ENCODE measurements at places on chromosomes 3 and 15.

DNA sequence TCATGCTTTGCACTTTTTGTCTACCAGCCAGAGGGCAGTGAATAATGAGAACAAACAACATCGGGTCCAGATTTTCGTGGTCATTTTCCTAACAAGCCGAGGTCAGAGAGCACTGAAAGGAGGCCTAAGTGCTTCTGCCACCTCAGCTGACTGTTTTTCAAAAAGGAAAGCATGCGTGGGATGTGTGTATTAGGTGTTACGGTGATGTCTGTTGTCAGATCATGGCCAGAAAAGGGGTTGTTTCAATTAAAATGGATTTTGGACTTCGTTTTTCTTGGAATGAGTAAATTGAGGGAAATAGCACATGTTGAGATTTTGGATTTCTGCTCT, 99.5 kb downstream of the APBA2 start:
- DNase-seq: no peak

GRCh38 chr15:60928210-60928609, 300.9 kb downstream of the RORA start:
- no peak for DNase-seq

DNA sequence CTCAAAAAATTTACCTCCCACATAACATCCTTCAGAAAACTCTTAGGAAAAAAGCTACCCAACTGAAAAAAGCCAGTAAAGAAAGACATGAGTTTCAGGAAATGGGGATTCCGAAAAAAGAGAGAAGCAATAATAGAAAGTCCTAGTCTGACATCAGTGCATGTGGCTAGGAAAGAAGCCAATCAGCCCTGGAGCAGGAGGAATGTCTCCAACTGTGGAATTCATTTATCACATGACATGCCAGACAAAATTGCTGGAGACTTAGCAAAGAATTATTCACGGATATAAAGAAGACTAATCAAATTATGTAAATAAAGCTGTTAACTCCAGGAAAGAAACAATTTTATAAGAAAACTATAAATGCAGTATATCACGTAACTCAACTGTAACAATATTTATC, 258.9 kb upstream of the RARB start:
- no peak for DNase-seq

DNA sequence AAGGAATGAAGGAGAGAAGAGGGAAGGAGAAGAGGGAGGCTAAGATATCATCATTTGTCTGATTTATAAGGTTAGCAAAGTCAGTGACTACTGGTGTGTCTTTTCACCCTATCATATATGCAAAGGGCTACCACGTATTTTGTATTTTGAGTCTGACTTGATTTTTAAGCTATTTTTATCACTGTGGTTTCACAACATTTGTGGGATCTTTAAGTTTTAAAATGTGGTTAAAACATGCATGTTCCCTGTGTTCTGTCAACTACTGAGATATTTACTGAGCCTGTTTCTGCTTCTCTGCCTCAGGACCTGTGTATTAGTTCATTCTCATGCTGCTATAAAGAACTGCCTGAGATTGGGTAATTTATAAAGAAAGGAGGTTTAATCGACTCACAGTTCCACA, 22.5 kb upstream of the SPTSSB start:
- DNase-seq: no peak

DNA sequence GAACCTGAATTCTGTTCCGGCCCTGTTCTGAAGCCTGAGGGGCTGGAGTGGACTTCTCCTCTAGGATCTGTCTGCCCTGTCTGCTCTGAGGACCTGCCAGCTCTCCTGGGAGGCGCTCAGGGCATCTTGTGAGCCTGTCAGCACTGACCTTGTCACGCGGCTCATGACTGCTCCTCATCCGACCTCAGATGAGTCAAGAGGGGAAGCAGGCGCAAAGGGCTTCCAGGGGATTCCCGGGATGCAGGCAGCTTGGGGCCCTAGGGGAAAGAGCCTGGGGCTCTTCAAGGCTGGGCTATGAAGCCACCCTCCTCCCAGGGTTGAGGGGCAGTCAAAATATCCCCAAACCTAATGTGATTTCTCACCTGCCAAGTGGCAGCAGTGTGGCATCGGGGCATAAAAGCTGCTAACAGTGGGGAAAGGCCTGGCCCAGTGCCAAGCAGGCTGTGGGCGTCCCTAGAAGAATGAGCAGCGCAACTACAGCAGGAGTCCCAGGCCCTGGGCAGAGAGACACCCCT, 27.6 kb upstream of the ANKDD1A start:
- peak; percentile 80 for DNase-seq

DNA sequence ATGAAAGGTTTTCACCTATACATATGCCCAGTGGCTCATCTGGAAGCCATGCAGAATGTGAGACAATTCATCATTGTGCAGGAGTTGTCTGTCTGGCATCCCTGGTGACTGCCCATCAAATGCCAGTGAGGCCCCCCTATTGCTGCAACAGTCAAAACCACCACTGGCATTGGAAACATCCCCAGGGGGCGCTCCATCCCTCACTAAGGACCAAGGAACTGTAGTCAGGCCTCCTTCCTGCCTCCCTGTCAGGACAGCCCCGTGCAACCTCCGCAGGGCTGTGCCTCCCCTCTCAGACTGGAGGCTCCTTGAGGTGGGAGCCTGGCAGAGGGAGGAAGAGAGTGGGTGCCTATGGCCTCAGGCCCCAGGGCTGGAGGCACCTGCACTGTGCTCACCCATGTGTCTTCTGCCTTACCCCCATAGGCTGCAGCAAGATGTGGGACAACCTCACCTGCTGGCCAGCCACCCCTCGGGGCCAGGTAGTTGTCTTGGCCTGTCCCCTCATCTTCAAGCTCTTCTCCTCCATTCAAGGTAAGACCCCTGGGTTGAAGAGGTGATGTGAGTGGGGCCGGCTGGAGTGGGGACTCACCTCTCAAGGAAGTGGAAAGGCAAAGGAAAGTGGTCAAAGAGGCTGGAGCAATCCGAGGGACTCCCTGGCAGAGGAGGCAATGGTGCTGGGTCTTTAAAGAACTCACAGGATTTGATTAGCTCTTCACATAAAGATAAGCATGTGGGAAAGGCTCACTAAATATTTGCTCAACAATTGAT, 16.5 kb downstream of the VIPR1 start:
- peak; percentile 33 for DNase-seq

- DNase-seq: no peak
Observed at GRCh38 chr15:25804451-25804850, 58.7 kb downstream of the ATP10A start.

DNA sequence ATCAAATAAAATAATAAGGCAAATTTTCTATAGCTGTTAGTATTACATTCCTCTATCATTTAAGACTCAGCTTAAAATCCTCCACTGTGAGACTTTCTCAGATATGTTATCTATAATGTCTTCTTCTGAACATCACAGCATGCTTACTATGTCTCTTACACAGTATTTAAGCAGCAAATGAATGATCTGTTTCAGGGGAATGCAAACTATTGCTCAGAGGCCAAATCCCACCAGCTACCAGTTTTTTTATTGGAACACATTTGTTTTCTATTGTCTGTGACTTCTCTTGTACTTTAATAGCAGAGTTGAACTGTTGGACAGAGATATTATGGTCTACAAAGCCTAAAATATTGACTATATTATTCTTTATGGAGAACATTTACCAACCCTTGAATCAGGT, 59.6 kb downstream of the C3orf38 start:
- no peak for DNase-seq

GRCh38 chr3:114356066-114356465, 62.2 kb downstream of the TIGIT start:
- no peak for DNase-seq

DNA sequence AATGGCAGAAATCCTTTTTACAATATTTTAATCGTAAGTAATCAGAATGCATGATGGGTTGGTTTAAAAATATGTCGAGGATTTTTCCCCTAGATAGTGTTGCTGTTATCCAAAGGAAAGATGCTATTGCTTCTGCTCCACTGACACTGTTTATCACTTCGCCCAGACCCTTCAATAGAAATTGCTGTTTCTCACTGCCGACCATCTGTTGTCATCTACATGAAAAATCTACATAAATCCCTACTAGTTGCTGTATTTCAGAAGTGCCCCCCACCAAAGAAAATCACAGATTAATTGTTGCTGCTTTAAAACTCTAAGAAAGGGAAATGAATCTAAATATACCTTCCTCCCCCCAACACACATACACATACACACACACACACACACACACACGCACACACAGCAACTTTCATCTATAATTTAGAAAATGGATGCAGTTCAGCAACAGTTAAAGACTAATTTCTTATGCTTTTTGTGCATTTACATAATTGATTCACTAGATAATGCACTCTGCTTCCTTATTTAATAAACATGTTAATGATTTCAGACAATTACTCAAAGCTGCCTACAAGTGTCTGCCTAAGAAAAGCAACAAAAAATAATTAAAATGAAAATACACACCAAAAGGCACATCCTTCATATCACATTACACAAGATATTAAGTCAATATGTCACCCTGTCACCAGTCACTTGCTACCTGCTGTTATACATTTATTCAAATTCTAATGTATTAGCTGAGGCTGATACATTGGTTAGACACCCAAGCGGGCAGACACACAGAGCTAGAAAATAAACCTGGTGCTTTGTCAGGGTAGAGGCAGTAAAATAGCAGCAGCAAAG, 82.8 kb downstream of the RORA start:
- DNase-seq: no peak

DNA sequence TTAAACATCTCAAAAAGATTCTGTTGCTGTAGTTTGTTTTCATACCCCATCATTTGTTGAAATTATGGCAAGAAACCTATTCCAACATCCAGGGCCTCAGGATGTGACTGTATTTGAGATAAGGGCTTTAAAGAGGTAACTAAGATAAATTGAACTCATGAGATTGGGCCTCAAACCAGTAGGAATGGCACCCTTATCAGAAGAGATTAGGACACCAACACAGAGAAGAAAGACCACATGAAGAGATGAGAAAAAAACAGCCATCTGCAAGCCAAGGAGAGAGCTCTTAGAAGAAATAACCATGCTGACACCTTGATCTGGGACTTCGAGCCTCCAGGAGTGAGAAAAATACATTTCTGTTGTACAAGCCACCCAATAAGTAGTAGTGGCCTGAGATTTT, 157.7 kb downstream of the CGGBP1 start:
- no peak for DNase-seq

GRCh38 chr15:45573961-45574629, 13.1 kb upstream of the BLOC1S6 start:
- no peak for DNase-seq

DNA sequence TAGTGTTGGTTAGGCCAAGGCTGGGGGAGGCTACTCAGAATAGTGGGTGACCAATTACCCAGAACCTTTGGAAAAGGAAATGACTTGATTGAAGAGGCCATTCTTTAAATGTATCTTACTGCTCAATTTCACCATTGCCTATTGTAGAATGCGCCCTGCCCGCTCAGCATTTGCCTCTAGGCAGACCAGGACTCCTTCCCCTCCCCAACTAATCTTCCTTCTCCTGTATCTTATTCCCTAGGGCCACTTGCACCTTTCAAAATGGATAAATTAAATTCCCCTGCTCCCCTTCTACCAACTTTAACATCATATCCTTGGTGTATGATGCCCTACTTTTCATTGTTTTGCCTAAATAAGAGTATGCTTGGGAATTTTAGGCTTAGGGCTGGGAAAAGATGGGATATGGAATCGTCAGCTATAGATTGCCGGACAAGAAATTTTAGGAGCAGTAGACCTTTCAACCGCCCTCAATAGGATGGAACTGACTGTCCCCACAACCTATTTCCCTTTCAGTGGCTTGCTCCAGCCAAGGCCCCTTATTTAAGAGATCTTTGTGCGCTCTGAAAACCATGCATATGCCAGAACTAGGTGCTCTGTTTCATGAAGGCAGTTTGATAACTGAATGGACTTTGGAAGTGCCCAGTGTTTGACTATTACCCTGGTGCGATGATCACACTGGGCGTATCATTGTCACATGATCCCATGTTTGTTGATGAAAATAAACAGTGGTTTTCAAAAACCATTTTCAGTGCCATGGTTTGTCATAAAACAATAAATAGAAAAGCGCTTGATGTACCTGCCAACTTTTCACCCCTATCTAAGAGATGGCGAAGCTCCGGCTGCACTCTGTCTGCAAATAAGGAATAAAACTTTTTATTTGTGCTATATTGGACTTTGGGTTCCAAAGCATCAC, 74.3 kb upstream of the TSEN2 start:
- DNase-seq: no peak

GRCh38 chr15:70792171-70792573, 28.8 kb upstream of the UACA start:
- no peak for DNase-seq

GRCh38 chr3:69451594-69451993, 65.7 kb upstream of the FRMD4B start:
- DNase-seq: no peak

DNA sequence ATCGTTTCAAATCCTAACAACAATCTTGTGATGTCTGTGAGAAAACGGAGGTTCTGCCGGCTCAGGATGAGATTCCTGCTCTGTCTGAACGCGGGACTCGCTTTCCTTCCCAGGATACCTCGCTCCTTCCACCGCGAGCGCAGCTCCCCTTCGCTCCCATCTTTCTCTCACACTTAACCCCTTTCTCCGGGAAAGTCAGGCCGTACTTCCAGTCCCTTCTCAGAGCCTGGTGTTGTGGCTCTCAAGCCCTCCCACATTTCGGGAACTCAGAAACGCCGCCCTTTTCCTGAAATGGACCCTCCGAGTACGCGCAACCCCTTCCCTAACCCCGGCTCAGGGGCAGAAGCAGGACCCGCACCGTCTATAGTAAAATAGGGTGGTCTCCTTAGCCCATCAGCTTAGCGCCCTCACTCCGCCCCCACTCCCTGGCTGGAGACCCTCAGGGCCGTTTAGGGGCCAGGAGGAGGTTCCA, 378 bp upstream of the FEM1B start:
- DNase-seq: no peak

- no peak for DNase-seq
Observed at GRCh38 chr3:46410669-46411068, 3.6 kb downstream of the CCRL2 start.

GRCh38 chr15:67199391-67199790, 55.1 kb downstream of the AAGAB start:
- no peak for DNase-seq

GRCh38 chr3:53748512-53749271, 97.5 kb downstream of the CHDH start:
- no peak for DNase-seq

GRCh38 chr3:52537726-52538421, 1.5 kb downstream of the UQCC5 start:
- no peak for DNase-seq

GRCh38 chr15:81955382-81956062, 90.3 kb downstream of the MEX3B start:
- DNase-seq: no peak

- peak; percentile 77 for DNase-seq
Observed at GRCh38 chr3:187741403-187742350, 3.6 kb downstream of the BCL6 start.

DNA sequence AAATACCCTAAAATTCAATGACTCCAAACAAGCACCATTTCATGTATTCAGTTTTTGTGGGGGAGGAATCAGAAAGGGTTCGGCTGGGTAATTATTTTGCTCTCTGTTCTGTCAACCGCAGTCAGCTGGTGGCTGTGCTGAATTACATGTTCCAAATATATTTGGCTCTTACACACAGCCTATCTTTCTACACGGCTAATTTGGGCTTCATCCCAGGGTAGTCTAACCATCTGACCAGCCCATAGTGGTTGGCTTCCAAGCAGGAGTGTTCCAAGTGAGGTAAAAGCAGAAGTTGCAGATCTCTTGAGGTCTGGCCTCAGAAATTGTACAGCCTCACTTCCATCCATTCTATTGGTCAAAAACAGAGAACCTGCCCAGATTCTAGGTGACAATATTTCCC, 760.8 kb upstream of the SEMA6D start:
- DNase-seq: peak; percentile 72

- no peak for DNase-seq
Observed at GRCh38 chr15:55282284-55282833, 7.3 kb downstream of the RAB27A start.

GRCh38 chr3:31831591-31831990, 149.5 kb downstream of the OSBPL10 start:
- no peak for DNase-seq
